H1 (cell line): ENCODE measurements at places on chromosomes 2 and 18.

GRCh38 chr2:74426181-74426758 lies 4.7 kb downstream of the WDR54 start:
- H3K36me3 ChIP-seq, result peaks cover 46% of the 10 kb centered on the region
- 0 out of 2 replicates have a peak, but pooled peaks cover 2% of the 10 kb centered on the region for H3K27me3 ChIP-seq
- H3K27ac ChIP-seq, result no peak overlapping the region

DNA sequence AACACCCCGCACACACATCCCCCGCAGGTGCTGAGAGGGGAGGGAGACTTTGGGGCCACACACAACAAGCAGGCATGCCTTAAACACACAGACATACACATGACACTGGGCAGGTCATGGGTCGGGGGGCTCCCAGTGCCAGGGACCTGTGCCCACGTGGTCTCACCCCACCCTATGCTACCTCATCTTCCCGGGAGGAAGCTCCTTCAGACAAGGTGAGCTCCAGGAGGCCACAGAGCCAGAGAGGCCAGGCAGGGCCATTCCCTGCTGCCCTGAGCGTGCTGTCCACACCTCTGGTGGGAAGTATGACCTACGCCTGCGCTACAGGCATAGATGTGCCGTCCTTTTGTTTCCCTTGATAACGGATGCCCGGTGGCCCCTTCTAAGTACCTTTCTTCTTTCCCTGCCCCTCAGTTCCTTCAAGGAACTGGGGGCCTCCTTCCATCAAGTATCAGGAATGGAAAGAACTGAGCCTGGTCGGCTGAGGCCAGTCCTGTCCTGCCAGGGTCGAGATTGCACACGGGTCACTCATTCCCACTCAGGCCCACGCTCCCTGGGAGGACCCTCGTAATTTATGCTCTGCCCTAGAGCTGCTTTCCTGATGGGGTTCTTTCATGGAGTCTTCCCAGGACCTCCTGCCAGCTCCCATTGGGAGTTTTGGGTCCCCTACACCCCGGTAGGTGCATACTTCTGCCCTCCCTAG lies 4.7 kb downstream of the TEKT4 start:
- H3K27me3 ChIP-seq, result no peaks in the 10 kb centered on the region
- no peak overlapping the region for H3K4me3 ChIP-seq

DNA sequence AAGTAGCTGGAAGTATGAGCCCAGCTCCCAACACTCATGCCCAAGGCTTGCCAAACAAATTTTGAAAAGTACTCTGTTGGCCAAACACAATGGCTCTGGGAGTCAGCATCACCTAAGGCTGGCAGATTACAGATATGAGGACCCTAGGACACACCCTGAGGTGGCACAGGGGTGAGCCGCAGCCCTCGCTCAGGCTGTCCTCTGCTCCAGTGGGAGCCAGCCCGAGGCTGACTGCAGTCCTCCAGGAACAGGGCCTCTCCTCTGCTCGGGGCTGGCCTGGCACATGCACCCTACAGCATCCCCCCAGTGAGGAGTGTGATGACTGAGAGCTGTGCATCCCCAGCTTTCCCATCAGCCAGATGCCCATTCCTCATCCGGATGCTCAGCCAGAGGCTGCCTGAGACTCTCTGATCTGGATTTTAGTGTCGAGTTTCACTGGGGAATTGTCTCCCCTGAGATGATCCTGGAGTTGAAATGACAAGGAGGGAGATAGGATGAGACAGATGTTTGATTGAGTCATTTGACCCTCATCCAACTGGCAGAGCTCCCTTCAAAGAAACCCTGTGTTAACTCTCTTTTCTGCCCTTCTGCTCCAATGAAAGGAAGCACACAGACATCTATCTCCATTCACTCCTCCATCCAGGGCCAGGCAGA lies 269.3 kb upstream of the NCKAP5 start:
- no peaks in the 10 kb centered on the region for H3K27me3 ChIP-seq
- H3K36me3 ChIP-seq, result no peaks in the 10 kb centered on the region
- DNase-seq, result no peak
- no peak overlapping the region for H3K4me3 ChIP-seq
- H3K4me1 ChIP-seq, result no peaks in the 10 kb centered on the region

GRCh38 chr2:88188748-88189147 lies 18.6 kb downstream of the THNSL2 start:
- H3K36me3 ChIP-seq, result no peaks in the 10 kb centered on the region
- no peak overlapping the region for H3K4me3 ChIP-seq
- no peak for DNase-seq
- H3K27ac ChIP-seq, result no peak overlapping the region
- H3K27me3 ChIP-seq, result no peaks in the 10 kb centered on the region

- no peaks in the 10 kb centered on the region for H3K36me3 ChIP-seq
- no peak overlapping the region for H3K27ac ChIP-seq
- H3K27me3 ChIP-seq, result no peaks in the 10 kb centered on the region
- no peaks in the 10 kb centered on the region for H3K4me1 ChIP-seq
These were observed 35.9 kb downstream of the KCNF1 start for GRCh38 chr2:10947446-10948187.

GRCh38 chr2:200352636-200353035 lies 46.1 kb downstream of the SPATS2L start:
- H3K4me3 ChIP-seq, result no peak overlapping the region
- H3K27me3 ChIP-seq, result no peaks in the 10 kb centered on the region
- H3K36me3 ChIP-seq, result no peaks in the 10 kb centered on the region
- DNase-seq, result no peak
- peaks cover 30% of the 10 kb centered on the region for H3K4me1 ChIP-seq

DNA sequence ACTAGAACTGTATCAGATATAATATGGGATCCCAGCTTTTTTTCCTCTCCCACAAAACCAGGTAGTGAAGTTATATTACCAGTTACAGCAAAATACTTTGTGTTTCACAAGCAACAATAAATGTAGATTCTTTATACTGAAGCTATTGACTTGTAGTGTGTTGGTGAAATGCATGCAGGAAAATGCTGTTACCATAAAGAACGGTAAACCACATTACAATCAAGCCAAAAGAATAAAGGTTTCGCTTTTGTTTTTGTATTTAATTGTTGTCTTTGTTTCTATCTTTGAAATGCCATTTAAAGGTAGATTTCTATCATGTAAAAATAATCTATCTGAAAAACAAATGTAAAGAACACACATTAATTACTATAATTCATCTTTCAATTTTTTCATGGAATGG lies 77.7 kb upstream of the CSRNP3 start:
- H3K27ac ChIP-seq, result no peak overlapping the region
- no peaks in the 10 kb centered on the region for H3K27me3 ChIP-seq
- no peaks in the 10 kb centered on the region for H3K4me1 ChIP-seq
- H3K36me3 ChIP-seq, result no peaks in the 10 kb centered on the region
- DNase-seq, result no peak

GRCh38 chr2:217225596-217225995 lies 365.7 kb upstream of the TNP1 start:
- no peaks in the 10 kb centered on the region for H3K27me3 ChIP-seq
- no peaks in the 10 kb centered on the region for H3K36me3 ChIP-seq
- DNase-seq, result no peak
- no peak overlapping the region for H3K27ac ChIP-seq
- H3K4me1 ChIP-seq, result no peaks in the 10 kb centered on the region

- H3K4me1 ChIP-seq, result no peaks in the 10 kb centered on the region
- H3K27ac ChIP-seq, result no peak overlapping the region
- H3K27me3 ChIP-seq, result no peaks in the 10 kb centered on the region
- H3K4me3 ChIP-seq, result no peak overlapping the region
- no peaks in the 10 kb centered on the region for H3K36me3 ChIP-seq
- no peak for DNase-seq
These were observed 286.2 kb upstream of the TRIB2 start for GRCh38 chr2:12430407-12431133.

DNA sequence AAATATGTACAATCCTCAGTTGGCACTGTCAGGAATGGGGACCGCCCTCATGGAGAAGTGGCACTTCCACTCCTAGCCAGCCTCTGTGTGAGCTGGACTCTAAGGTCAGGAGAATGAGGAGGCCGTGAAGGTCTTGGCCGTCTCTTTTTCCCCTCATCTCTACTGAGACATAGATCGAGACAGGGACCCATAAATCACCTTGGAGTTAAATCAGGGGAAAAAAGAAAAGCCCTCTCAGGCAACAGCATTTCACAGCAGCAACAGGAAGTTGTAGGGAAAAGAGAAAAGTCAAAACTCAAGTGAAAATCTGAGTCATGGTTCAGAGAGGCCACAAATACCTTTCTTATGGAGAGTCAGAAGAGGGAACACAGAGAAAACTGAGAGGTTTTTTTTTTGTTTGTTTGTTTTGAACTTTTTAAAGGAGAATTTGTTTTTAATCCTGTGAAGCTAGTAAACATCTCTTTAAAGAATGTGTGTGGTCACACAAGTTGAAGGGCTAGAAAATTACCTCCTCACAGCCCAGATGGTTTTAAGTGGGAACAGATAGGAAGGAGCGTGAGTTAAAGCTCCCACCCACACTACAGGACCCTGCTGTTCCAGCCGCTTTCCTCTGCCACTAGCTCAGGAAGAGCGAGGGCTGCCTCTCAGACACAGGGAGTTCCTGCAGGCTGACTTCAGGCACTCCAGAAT lies 30.6 kb upstream of the CYP1B1 start:
- no peak for DNase-seq
- no peak overlapping the region for H3K4me3 ChIP-seq
- peak overlapping the region; percentile 3; the same call in 1 of the 2 replicates for H3K27ac ChIP-seq

GRCh38 chr2:85642725-85643124 lies 25.3 kb downstream of the SFTPB start:
- peaks cover 92% of the 10 kb centered on the region for H3K36me3 ChIP-seq
- H3K4me1 ChIP-seq, result no peaks in the 10 kb centered on the region
- DNase-seq, result no peak
- H3K27me3 ChIP-seq, result no peaks in the 10 kb centered on the region
- no peak overlapping the region for H3K4me3 ChIP-seq
- no peak overlapping the region for H3K27ac ChIP-seq

GRCh38 chr2:46510598-46511177 lies 31.3 kb downstream of the TMEM247 start:
- no peaks in the 10 kb centered on the region; the same call in 1 of the 2 replicates for H3K36me3 ChIP-seq
- no peak for DNase-seq
- H3K27me3 ChIP-seq, result no peaks in the 10 kb centered on the region
- H3K27ac ChIP-seq, result no peak overlapping the region

DNA sequence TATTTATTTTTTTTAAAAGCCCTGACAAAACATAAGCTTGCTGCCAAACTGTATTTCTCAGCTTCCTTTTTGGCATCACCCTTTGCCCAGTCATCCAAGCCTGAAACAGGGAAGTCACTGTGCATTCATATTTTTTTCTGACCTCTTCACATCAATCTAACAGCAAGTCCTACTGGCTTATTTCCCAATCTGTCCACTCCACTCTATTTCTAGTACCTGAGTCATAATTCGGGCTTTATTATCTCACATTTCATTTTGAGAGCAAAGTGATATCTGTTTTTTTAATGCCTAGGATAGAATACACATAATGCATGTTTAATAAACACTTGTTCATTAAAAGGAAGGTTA lies 5.1 kb downstream of the HNMT start:
- no peaks in the 10 kb centered on the region for H3K27me3 ChIP-seq
- no peaks in the 10 kb centered on the region for H3K4me1 ChIP-seq
- H3K36me3 ChIP-seq, result no peaks in the 10 kb centered on the region
- DNase-seq, result no peak
- H3K4me3 ChIP-seq, result no peak overlapping the region

DNA sequence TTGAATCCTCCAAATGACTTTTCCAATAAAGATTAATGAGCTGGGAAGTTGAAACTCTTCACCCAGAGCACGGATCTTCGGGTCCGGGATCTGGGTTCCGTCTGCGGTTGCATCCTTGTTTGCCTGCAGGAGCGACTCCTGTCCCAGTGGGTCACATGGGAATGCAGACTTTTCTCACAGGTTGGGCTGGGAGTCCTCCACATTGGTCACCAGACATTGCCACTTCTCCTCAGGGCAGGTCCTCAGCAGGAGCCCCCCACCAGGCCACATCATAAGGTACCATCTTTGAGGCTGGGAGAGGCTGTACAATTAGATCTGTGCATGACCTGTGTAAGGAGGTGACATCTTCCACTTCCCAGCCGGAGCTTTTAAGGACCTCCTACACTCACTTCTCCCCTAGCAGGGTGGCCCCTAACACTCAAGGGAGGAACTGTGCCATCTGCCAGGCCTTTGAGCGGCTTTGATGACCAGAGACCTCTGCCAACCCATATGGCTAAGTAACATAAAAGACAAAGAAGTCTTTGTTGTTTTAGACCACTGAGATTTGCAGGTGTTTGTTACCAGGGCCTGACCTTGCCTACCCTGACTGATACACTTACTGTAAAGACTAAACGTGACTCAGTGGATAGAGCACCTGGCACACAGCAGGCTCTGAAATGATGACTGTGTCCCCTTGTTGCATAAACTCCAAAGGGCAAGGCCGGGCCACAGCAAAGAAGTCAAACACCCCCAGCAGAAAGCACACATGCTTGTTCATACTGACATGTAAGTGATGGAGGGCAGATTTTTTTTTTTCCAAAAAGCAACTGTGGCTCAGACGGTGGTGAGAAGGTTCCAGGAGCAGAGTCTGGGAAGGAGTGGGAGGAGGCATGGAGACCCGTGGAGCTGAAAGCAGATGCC lies 7.9 kb upstream of the TEX51 start:
- H3K4me3 ChIP-seq, result no peak overlapping the region
- no peak overlapping the region for H3K27ac ChIP-seq
- H3K36me3 ChIP-seq, result no peaks in the 10 kb centered on the region
- no peaks in the 10 kb centered on the region for H3K4me1 ChIP-seq
- no peak for DNase-seq

GRCh38 chr2:102032368-102033030 lies 40.7 kb downstream of the IL1R2 start:
- H3K36me3 ChIP-seq, result no peaks in the 10 kb centered on the region
- H3K27ac ChIP-seq, result no peak overlapping the region
- no peaks in the 10 kb centered on the region for H3K4me1 ChIP-seq
- no peaks in the 10 kb centered on the region for H3K27me3 ChIP-seq

GRCh38 chr2:102253140-102253752 lies 58.1 kb upstream of the IL1RL1 start:
- no peaks in the 10 kb centered on the region; the same call in 1 of the 2 replicates for H3K4me1 ChIP-seq
- H3K4me3 ChIP-seq, result no peak overlapping the region
- H3K27ac ChIP-seq, result no peak overlapping the region
- DNase-seq, result no peak

GRCh38 chr2:191836853-191837769 lies 9.8 kb downstream of the CAVIN2 start:
- no peaks in the 10 kb centered on the region for H3K27me3 ChIP-seq
- DNase-seq, result no peak
- no peaks in the 10 kb centered on the region for H3K4me1 ChIP-seq
- no peaks in the 10 kb centered on the region for H3K36me3 ChIP-seq
- no peak overlapping the region for H3K27ac ChIP-seq

GRCh38 chr18:55998801-55999385 lies 410.9 kb upstream of the TCF4 start:
- peaks cover 13% of the 10 kb centered on the region; the same call in 1 of the 2 replicates for H3K4me1 ChIP-seq
- no peak overlapping the region for H3K27ac ChIP-seq
- no peaks in the 10 kb centered on the region for H3K36me3 ChIP-seq

GRCh38 chr18:49884959-49885358 lies 71.6 kb upstream of the ACAA2 start:
- no peak for DNase-seq
- H3K36me3 ChIP-seq, result no peaks in the 10 kb centered on the region
- peaks cover 2% of the 10 kb centered on the region for H3K4me1 ChIP-seq
- no peak overlapping the region for H3K4me3 ChIP-seq
- H3K27me3 ChIP-seq, result no peaks in the 10 kb centered on the region
